ENCODE measurements at places on chromosomes 13 and 19. TPM values are rescaled to one million over a fixed set of nuclear protein-coding genes. Genes with fewer than 3 reads are reported as not detected.
A peak's percentile ranks its signal among the peaks of the same experiment; 100 is the strongest.

The ZNF580 gene
- 38.0 TPM for total RNA-seq

The F10 gene
- total RNA-seq: not detected

The TMEM255B gene
- total RNA-seq: 0.75 TPM

The NUP58 gene
- total RNA-seq: 43.9 TPM

- DNase-seq: peak; percentile 76
Observed at GRCh38 chr19:13022859-13023636, 27.8 kb downstream of the NFIX start.

- no peak for DNase-seq
Observed at GRCh38 chr19:30076751-30077670, 135.0 kb downstream of the URI1 start.

GRCh38 chr13:23652909-23653726 is 82.9 kb downstream of the TNFRSF19 start:
- DNase-seq: no peak

GRCh38 chr19:14758816-14759215 is 19.5 kb downstream of the ADGRE2 start:
- no peak for DNase-seq

DNA sequence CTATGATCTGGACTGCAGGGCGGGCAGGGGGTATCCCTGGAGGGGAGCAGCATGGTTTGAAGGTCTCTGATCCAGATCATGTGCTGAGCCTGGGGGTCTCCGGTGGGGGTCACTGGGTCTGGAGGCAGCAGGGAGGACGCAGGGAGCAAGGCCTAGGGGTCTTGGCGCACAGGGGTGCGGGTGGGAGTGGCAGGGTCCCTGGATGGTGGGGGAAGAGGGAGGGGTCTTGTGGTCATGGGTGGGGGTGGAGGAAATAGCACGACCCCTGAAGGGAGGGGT is 1.9 kb downstream of the BTBD2 start:
- no peak for DNase-seq

DNA sequence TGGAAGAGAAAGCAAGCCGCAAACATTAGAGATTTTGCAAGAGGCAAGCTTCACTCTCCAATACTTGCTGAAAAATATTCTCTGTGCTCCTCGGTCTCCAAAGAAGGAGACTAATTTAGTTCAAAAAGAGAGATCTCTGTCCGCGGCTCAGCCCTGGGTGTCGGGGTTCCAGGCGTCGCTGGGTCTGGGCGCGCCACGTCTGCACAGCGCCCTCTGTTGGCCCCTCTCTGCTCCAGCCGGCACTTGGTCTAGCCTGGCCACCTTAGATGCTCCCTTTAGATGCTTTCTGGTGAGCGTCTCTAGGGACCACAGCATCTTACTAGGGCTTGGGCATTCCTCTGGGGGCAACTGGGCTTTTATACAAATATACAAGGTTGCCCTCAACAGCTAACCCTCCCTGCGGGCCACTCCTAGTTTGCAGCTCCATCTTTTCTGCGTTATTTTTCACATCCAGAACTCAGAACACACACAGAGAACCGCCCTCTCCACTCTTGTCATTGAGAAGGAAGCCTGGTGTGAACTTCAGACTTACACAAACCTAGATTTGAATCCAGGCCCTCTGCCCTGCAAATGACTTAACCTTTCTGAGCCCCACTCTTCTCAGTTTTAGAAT is 78.3 kb downstream of the CYSLTR2 start:
- DNase-seq: peak; percentile 57

- no peak for DNase-seq
Observed at GRCh38 chr19:2478756-2479555, 3.0 kb downstream of the GADD45B start.

Data from K562 (cell line).